Activated CD4-positive, alpha-beta T cell treated with anti-CD3 and anti-CD28 coated beads, Interleukin-2, amount 10 ng/mL, durations not matched to agents 7 days and 5 days (primary cell): ENCODE measurements at places on chromosomes 12 and 14. TPM values are rescaled to one million over a fixed set of nuclear protein-coding genes. Genes with fewer than 3 reads are reported as not detected.

PLBD1 gene
- not detected for total RNA-seq

ATL1 gene
- 0.67 TPM for total RNA-seq

SYCP3 gene
- total RNA-seq: 0.75 TPM

FOXJ2 gene
- total RNA-seq: 21.4 TPM

RIMBP2 gene
- total RNA-seq: not detected

RDH16 gene
- total RNA-seq: 0.35 TPM

EFS gene
- not detected for total RNA-seq

KRT2 gene
- 0.10 TPM for total RNA-seq

PMCH gene
- total RNA-seq: not detected

DNA sequence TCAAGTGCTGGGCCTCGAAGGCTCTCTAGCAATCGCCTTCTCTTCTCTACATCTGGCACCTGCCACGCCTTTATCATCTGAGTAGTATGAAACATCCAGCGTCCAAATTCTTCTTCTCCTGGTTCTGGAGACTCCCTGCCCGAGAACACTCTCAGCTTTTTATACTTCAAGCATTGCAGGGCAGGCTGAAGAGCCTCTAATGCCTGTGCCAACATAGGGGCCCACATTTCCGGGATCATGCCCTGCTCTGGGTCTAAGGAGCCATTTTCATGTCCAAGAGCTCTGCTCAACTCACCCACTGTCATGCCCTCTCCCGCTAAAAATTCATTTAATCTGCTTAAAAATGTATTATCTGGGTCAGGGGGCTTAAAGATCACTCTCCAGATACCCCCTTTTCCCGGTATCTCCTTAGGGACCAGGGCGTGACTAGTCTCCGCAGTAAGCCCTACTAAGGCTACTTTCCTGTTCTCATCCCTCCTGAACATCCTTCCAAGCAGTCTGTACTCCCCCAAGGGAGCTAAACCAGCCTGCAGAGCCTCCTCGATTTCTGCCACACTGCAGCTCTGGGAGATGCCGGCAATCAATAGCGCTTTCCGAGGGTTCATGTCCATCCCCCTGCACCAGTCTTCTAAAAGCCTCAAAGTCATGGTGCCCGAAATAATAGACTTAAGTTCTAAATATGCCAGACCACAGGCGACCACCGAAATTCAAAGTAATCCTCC, 940 bp downstream of the MOAP1 start:
- peak; percentile 14 for DNase-seq

DNA sequence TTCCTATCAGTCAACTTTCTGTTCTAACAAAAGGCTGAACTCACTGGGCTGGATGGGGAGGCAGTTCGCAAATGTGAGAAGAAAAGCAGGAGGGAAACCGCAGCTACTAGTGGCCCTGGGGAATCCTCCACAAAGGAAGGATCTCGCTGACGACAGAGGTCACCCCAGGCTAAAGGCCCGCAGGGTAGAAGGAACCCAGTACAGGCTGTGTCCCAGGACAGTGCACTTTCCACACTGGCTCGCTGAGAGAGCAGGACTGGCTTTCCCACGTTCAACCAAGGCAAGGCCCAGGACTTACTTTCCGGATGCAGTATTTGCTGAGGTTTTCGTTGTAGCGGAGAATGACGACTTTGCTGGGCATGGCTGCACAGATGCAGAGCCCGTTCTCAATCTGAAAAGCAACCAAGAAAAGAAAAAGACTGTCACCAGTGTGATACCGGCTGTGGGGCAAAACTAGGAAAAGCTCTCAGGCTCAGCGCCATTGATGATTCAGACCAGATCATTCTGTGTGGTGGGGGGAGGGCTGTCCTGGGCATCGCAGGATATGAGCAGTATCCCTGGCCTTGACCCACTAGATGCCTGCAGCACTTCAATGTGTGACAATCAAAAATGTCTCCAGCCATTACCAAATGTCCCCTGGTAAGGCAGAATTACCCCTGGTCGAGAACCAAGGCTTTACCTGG, 36.3 kb downstream of the PRKAB1 start:
- no peak for DNase-seq

GRCh38 chr12:121773011-121773777, 20.3 kb downstream of the RHOF start:
- peak; percentile 87 for DNase-seq

DNA sequence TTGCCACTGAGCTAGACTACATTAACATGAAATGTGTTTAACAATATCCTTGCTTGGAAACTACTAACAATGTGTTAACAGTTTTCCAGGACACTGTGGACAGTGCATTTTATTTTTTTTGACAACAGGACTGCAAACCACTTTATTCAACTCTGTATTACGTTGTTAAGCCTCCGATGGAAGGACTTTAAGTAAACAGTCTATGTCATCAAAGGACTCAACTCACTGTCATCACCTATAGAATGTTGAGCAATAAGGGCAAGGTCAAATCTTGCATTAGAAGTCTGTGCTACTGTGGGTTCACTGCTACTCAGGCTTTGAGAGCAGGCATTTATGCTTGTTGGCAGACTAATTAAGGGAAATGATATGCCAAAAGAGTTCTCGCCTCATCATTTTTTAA, 483.7 kb downstream of the FLRT2 start:
- DNase-seq: no peak

DNA sequence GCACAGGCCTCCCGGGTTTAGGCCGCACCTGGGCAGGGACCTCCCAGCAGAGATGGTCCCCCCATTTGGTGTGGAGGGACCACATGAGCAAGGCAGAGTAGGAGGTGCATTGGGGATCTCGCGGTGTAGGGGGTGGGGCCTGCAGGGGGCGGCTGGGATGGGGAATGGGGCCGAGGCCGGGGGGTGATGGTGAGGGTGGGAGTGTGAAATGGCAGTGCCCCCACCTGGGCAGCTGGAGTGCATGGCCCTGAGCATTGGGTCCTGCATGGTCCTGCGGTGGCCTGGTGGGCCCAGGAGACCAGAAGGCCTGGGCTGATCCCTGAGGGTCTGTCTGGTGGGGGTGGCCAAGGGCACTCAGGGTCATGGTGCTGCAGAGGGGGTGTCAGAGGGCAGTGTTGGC, 111.8 kb downstream of the KIF26A start:
- DNase-seq: no peak

GRCh38 chr12:121980191-121980891, 41.3 kb upstream of the BCL7A start:
- no peak for DNase-seq

- DNase-seq: no peak
Measured at GRCh38 chr14:73607241-73607640, 5.1 kb upstream of the ACOT6 start.

DNA sequence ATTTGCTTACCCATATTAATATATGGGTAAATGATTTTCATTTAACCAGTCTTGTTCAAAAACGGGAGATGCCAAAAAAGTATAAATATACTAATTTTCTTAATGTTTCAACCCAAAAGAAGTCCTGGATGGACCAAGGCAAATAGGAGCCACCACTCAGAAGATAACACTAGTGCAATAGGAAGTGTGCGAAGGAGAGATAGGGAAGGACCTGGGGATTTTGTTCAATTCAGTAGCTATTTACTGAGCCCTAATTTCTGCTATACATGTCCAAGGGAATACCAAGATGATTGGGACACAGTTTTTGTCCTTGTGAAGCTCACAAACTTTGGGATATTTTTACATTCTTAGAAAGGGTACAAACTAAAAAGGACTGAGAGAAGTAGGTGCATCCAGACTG, 1.5 kb downstream of the CMAS start:
- no peak for DNase-seq

- DNase-seq: no peak
Measured at GRCh38 chr12:28611449-28611848, 421.2 kb downstream of the CCDC91 start.

- DNase-seq: no peak
Measured at GRCh38 chr14:48788771-48789170, 797.4 kb downstream of the RPS29 start.

GRCh38 chr14:100674897-100675619, 51.6 kb upstream of the DLK1 start:
- DNase-seq: no peak

DNA sequence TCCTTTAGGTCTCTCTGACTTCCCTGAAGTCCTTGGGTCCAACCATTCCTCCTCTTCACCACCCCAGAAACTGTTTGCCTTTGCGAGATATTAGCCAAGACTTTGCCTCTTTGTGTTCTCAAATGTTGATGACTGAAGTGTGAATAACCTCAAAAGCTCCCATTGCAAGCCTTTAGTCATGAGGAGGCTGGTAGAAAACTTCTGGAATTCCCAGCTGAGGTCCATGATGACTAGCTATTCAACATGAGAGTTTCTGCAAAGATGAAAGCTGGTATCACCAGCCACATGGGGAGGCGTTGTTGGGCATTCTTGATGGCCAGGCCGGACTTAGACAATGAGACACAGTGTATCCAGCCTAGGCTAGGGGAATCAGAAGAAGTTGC, 111.7 kb downstream of the TBX5 start:
- no peak for DNase-seq

DNA sequence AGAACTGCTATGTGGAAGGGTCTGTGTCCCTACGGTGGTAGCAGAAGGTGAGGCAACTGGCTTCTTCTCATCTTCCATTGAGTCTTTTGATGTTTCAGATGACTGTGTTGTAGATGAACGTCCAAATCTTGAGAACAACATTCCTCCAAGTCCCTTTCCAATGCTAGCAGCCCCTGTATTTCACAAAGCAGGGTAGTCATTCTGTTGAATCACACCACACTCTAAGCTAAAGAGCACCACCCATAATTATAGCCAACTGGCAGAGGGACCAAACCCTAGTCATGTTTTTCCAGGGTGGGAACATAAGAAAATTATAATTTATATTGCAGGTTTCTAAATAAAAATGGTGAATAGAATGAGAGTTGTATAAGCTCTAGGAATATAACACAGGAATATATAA, 98.7 kb downstream of the DDHD1 start:
- DNase-seq: no peak

DNA sequence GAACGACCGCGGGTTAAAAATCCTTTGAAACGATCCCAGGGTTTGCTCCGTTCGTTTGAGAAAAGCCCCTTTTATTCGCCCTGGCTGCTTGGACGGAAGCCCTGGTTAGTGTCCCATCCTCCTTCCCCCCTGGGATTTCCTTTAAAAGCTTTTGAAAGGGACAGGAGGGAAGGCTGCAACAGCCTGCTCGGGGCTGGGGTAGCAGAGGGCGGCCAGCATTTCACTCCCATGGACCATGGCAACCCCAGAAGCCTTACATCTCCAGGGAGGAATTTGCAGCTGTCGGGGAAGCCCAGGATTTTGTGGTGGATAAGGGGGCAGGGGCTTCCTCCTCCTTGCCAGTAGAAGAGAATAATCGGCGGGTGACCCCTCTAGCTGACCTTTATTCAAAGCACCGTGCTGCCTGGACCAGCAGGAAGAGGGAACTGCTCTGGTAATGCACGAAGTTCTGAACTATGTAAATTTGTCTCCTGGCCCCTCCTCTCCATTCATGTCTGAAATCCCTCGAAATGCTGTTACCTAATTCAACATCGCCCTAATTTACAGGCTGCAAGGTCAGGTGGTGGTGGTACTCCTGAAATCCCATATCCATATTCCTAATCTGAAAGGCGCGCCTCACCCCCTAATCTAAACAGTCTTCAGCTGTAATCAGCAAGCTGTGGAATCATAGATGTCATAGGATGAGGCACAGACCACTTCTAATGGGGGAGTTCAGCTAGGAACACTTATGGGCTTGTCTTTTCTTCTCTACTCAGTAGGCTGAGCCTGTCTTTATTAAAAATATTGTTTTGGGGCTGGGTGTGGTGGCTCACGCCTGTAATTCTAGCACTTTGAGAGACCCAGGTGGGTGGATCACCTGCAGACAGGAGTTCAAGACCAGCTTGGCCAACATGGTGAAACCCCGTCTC, 1.0 kb upstream of the CLIP1 start:
- no peak for DNase-seq

DNA sequence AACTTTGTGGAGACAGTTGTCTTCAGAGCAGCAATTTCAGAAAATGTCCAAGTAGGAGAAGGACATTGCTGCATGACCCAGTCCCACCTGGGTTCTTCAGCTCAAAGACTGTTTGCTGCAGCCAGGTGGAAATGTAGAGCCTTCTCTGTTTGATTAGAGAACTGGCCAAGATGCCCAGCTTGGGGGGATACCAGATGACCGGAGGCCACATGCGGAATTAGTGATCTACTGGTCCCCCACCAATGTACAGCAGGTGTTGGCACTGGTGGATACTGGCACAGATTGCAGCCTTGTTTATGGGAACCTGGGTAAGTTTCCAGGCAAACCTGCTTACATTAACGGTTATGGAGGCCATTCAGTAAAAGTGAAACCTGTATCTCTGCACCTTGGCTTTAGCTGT, 555.3 kb downstream of the SLC6A15 start:
- DNase-seq: no peak

GRCh38 chr12:2447861-2448260, 346.9 kb upstream of the FKBP4 start:
- no peak for DNase-seq
